ENCODE measurements at places on chromosomes 5 and 9.

GRCh38 chr5:57299986-57300385 is 126.1 kb downstream of the GPBP1 start:
- no peak for DNase-seq

- DNase-seq = no peak
Observed at GRCh38 chr5:65776441-65777141, 54.6 kb downstream of the NLN start.

- DNase-seq = no peak
Observed at GRCh38 chr5:173493846-173494245, 122.6 kb downstream of the BOD1 start.

DNA sequence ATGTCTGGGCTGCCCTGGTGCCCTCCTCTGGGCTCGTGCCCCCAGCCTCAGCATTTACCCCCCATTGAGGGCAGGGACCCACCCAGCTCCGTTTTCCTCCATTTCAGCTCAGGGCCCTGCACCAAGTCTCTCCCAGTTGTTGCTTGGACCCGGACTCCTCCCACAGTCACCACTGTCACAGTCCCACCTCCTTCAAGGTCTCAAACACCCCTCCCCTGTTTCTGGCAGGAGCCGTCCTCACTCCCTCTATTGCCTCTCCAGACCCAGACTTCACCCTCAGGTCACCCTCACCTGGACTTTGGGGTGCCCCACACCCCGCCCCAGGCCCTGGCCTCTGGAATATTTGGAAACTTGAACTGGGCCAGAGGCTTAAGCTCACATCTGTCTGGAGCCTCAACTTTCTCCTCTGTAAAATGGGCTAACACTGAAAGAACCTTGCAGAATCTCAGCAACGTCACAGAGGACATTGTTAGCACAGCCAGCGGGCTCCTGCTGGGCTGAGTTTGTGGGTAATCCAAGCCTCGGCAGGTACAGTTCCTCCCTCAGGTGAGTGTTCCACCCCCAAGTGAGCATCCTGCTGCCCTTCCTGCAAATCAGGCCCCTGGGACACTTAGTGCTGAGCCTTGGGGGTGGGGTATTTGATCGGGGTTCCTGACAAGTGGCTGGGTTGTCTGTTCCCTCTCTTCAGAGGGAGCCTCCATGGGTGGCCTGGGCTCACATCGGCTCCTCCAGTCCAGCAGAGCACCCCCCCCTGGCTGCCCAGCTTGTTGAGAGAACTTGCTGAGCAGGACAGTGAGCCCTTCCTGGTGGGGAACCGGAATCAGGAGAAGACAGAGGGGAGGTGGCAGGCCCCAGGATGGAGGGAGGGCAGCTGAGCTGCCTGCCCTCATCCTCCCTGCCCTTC is 130.1 kb downstream of the C9orf50 start:
- no peak for DNase-seq

- no peak for DNase-seq
Observed at GRCh38 chr5:14208071-14209021, 65.2 kb downstream of the TRIO start.

- no peak for DNase-seq
Observed at GRCh38 chr9:69744688-69745380, 15.0 kb downstream of the PTAR1 start.

DNA sequence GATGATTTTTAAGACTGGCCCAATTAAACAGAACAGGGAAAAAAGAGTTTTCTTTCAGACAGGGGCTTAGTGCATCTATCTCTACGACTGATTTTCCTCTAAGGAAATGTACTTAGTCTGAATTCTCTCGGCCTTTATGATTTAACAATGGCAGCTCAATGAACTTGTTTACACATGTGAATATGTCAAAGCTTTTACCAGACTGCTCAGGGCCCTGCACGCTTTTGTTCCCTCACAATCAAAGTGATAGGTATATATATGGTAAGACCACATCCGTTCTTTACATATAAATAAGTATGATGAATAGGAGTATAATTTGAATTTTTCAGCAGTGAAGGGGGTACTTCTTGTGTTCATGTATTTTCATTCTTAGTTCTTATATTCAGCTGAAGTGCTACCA is 27.6 kb downstream of the LEAP2 start:
- DNase-seq = no peak

DNA sequence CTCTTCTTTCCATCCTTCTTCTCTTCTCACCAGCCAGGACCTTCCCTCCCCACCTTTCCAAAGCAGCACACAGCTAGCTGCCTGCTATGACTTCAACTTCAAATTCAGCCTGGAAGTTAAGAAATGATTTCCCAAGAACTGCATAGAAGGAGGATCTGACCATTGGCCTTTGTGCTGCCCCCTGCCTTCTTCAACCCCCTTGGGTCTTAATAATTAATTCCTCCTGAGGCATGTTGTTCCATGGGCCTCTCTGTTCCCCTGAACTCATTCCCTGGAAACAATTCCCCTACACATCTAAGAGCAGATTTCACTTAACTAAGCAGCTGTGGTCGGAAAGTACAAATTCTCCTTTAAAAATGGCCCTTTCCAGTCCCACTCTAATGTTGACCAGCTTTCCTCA is 62.4 kb downstream of the ADAMTS12 start:
- DNase-seq = no peak

Data from activated CD4-positive, alpha-beta T cell treated with anti-CD3 and anti-CD28 coated beads, Interleukin-2, amount 10 ng/mL, durations not matched to agents 7 days and 5 days (primary cell).